NCI-H460 (cell line): ENCODE measurements at places on chromosomes 12 and 14. TPM values are rescaled to one million over a fixed set of nuclear protein-coding genes. Genes with fewer than 3 reads are reported as not detected.

GPD1 gene
- total RNA-seq, result 0.07 TPM in 1 of 2 replicates, not detected in the other

ADAM21 gene
- 0.27 TPM in 1 of 2 replicates, not detected in the other for total RNA-seq

DNA sequence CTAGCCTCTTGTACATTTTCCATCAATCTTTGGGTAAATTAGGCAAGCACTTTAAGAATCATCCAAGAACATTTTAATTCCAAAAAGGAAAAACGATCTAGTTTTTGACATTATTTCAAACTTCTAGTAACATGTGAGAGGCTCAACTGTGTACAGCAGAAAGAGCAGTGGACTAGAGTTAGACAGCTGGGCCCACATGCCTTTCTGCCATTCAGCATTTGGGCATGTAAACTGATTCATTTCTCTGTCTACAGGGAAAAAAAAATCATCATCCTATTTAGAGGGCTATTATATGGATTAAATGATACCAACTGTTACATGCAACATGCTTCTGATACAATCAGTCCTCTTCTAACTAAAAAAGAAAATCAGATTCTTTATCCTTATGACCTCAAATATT lies 17.7 kb downstream of the ATP2B1 start:
- DNase-seq, result no peak

DNA sequence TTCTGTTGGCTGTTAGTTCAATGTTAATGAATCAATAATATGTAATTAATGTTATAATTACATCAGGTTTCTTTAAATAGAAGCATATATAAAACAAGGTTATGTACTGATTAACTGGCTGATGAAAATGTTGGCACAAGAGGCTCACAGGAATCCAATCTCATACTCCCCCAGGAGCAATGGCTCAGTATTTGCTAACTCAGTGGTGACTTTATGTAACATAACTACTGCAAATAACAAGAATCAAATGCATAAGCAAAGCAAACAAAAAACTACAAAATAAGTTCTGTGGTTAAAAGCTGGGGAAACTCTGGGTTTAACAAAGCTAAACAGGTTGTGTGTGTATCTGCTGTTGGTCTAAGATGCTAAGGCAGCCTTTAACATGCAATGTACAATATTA lies 27.7 kb upstream of the BBS10 start:
- no peak for DNase-seq

- DNase-seq, result no peak
Observed at GRCh38 chr12:67748743-67749040, 100.1 kb downstream of the DYRK2 start.

DNA sequence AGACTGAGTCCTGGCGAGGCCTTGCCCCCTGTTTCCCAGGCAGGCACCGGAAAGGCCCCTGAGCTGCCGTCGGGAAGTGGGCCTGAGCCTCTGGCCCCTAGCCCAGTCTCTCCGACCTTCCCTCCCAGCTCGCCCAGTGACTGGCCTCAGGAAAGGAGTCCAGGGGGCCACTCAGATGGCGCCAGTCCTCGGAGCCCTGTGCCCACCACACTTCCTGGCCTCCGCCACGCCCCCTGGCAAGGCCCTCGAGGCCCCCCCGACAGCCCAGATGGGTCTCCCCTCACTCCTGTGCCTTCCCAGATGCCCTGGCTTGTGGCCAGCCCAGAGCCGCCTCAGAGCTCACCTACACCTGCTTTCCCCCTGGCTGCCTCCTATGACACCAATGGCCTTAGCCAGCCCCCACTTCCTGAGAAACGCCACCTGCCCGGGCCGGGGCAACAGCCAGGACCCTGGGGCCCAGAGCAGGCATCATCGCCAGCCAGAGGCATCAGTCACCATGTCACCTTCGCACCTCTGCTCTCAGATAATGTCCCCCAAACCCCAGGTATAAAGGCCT lies 10.9 kb downstream of the TNS2 start:
- no peak for DNase-seq

DNA sequence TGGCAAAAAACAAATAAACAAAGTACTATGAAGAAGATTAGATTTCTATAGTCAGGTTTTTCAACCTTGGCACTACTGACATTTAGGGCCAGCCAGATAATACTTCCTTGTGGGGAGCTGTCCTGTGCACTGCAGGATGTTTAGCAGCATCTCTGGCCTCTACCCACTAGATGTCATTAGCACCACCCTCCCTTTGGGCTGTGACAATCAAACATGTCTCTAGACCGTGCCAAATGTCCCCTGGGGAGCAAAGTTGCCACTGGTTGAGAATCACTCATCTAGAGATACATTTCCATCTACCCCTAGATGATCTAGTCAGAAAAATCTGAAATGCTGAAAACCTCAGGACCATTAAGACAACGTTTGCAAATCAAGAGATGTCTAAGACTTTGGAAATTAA lies 29.9 kb downstream of the SRRM4 start:
- no peak for DNase-seq

- peak; percentile 95 for DNase-seq
Observed at GRCh38 chr12:112839386-112839972, 47.9 kb downstream of the RPH3A start.

DNA sequence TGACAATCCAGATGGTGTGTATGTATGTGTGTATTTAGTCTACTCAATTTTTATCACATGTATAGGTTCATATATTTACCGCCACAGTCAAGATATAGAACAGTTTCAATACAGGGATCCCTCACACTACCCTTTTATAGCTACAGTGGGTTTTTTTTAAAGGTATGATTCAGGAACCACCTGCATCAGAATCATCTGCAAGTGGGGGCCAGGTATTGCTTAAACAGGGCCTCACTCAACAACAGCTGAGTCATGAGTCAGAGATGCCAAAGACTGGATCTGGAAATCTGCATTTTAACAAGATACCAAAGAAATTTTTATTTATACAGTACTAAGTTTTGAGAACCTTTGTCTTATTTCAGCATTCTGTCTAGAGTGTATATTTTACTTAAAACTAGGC lies 117.6 kb downstream of the SLC35F4 start:
- no peak for DNase-seq

DNA sequence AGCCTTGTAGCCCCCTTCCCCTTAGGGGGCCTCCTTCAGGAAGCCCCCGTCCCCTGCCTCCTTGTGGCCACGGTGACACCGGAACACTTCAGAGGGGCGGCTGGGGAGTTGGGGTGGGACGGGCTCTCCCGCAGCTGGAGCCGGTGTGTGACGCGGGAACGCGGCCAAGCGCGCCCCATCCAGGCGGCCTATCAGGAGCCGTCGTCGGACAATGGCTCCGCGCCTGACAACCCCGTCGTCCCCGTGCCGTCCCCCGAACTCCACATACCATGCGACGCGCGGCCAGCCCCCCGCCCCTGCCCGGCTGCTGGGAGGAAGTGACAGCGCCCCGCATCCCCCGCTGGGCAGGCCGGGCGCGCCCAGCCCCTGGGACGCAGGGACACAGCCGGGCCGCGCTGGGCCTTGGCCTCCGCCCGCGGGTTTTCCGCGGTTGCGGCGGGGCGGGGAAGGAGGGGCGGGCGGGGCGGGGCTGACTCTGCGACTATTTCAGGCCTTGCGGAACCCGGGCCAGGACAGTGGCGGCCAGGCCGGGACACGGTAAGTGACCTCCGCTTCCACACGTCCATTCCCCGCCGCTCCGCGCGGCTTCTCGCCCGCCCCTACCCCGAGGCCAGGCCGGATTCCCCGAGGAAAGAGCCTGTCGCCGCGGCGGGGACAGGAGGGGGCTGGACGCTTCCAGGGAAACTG lies at the start of gene TNFAIP2:
TSS of gene TNFAIP2 (plus strand) at position 515 of the 687 bp plus-strand sequence. CDS start 2,997 bp downstream, outside the sequence.
- no peak for DNase-seq
